ENCODE measurements at places on chromosomes 16 and 17.

DNA sequence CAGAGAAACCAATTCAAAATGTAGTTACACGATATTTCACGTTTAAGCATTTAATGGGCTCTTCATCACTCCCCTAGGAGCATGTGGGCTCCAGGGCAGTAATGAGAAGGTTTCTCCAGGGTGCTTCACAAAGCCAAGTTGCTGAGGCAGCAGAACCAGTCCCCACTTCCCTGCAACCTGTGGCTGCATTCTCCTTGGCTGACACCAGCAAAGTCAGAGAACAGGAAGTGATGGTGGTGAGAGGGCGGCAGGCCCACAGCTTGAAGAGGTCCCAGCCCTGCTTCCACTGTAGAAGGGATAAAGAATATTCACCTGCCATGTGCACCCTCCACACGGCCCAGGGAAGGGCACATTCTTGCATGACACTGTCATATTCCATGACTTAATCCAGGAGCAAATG lies 133.2 kb downstream of the CBLN1 start:
- DNase-seq: no peak

DNA sequence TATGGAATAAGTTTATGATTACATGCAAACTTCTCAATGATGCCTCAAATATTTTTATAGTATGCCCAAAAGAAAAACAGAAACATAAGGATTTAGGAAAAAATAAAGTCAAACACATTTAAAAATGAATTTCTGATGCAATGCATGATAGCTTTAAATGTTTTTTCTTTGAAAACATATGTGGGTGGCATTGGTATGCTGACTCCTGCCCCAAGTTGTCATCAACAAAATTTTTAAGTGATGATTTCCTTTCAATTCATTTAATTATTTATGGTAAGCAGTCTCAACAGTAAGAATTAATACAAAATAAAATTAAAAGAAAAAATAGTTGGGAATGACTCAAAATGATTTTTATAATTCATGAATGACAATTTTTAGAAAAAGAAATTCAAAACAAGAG lies 104.9 kb downstream of the CEP112 start:
- no peak for DNase-seq

DNA sequence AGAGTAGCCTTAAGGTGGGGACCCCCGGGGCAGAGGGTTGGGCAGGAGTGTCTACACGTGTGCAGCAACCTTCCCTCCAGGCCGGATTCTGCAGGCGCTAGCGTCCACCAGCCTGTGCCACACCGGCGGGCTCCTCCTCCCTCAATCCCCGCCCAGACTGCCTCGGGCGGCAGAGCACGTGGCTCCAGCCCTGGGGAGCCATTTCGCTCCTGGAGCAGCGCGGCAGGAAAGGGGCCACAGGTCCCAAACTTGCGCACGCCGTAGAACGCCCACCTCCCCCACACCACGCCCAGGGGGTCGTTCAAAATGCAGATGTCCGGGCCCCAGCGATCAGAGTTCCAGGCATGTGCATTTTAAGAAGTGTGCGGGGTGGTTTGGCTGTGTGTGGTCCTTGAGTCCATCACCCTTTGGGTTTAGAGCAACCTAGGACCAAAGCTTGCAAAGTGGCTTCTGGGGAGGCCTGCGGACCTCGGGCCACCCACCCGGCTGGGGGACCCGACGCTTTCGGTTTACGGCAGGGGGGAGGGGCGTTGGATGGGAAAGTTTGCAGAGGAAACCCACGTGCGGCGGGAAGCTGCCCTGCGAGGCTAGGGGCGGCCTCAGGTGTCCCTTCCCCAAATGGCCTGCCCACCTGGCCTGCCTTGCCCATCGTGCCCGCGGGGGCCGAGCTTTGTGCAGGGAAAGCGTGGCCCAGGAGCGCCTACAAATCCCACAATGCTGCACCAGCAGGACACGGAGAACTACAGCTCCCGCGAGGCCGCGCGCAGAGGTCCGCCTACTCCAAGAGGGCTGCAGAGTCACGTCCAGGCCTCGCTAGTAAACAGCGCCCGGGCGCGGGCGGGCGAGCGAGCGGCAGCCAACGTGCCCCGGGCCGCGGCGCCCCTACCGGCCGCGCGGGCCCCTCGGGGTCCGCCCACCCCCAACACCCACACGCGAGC lies 1.4 kb downstream of the TFAP4 start:
- DNase-seq: peak; percentile 82

DNA sequence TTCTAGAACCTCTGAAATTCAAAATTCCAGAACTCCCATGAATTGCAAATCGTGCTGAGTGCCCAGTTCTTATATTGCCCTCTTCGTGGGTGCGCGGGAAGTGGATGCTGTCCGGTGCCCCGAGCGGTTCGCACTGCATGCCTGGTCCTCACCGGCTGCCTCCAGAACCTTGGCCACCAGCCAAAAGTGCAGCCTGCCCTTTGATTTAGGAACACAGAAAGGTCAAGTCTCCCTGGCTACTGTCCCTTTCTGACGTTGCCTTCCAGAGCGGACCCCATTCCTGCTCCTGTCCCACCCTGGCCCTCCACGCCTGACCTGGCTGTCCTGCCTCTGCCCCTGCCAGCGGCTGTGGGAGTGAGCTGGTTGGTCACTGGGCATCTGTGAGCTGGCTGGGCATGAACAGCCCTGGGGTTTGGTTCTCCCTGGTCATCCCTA lies 9.7 kb downstream of the NEUROD2 start:
- DNase-seq: no peak

GRCh38 chr17:80938556-80938955 lies 53.1 kb upstream of the CHMP6 start:
- no peak for DNase-seq

GRCh38 chr16:87056083-87056482 lies 261.1 kb downstream of the C16orf95 start:
- DNase-seq: no peak

DNA sequence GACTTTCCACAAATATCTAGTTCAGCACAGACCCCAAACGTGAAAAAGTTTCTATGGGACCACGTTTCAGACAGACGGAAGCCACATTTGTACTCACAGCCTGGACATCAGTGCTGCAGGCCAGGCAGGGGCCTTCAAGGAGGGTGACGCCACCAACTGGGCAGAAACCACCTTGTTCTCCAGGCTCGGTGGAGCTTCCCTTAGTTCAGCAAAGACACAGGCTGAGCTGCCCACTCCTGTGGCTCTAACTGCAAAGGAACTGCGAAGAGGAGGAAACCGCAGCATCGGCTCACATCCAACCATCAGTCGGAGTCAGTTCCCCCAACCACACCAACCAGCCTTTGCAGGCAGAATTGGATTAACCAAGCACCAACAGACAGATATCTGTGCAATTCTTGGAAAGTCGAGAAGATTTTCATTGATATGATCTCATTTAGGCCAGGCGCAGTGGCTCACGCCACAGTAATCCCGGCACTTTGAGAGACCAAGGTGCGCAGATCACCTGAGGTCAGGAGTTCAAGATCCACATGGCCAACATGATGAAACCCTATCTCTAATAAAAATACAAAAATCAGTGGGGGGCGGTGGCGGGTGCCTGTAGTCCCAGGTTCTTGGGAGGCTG lies 73.3 kb upstream of the CNEP1R1 start:
- DNase-seq: no peak

- no peak for DNase-seq
Measured at GRCh38 chr17:78910497-78911284, 7.7 kb upstream of the CEP295NL start.

DNA sequence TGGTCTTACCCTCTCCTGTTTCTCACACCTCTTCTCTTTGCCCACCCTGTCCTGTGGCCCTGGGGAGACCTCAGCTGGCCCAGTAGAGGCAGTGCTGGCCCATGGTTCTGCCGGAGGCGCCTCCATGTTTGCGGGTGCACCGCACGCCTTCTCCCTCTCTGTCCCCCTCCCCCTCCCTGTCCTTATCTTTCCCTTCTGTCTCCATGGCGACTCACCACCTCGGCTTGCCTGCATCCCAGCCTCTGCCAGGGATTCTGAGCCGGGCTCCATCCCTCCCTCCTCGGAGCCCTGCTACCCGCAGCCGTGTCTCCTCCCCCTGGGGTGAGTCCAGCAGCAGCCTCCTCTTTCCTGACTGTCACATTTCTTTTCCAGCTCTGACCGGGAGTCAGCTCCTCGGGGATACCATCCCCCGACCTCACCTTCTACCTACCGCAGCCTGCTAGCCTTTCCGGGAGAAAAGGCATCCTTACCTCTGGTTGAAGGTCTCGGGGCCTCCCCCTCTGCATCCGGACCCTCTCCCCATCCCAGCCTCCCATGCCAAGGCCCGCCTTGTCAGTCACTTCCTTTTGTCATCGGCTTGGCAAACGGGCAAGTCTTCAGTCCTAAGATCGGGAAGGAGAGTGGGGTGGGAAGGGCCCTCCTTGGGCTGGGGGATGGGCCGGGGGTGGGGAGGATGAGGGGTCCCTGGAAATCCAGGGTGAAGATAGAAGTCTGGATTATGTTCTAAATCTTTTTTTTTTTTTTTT lies at the start of gene RNF112:
TSS of gene RNF112 (plus strand) at position 358 of the 746 bp plus-strand sequence. CDS start at position 535, 177 bp downstream.
- no peak for DNase-seq

DNA sequence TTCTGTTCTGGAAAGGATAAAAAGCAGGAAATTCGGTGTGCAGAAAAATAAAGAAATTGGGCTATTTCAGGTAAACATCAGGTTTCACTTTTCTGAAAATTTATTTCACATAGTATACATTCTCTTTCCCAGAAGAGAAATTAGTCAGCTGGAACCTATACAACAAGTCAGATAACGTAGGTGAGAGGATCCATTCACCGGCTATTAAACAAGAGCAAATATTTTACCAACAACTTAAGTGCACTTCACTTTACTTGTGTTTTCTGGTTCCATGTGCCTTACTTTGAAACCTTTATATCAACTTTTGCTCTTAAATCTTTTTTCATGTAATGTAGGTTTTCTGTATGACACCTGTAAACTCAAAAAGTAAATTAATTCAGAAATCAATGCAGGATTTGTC lies 839.7 kb downstream of the CDH11 start:
- no peak for DNase-seq

DNA sequence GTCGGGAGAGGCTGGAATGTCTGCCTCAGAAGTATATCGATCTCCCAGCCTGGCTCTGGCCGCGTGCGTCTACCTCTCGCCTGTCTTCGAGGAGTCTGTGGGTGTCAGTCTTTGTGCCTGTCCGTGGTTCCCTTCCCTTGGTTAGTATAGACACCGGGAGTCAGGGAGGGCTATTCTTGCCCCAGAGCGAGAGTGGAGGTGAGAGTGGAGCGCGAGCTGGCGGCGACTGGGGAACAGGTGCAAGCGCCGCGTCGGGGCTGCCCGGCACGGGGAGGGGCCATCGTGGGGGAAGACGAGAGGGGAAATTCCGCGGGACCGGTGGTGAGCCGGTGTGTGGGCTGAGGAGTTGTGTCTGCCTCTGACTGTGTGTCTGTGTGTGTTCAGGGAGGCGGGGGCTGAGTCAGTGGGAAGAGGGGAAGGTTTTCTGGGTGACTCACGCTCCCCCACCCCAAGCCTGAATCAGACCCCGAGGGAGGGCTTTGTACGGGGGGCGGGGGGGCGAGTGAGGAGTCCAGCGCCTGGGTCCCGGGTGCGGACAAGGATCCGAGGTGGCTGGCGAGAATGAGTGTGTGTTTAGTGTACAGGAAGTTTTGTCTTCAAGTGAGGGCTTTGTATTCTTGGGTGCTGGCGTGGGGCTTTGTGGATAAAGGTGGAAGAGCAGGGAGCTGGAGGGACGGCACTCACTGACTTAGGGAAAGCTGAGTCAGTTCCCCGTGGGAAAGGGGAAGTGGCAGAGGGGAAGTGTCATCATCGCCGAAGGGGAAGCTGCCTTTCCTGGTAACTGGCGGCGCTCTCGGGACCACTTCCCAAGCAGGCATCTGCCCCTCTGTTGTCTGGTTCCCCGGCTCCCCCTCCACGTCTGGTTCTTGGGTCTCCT lies 8.6 kb downstream of the KDM6B start:
- DNase-seq: no peak

DNA sequence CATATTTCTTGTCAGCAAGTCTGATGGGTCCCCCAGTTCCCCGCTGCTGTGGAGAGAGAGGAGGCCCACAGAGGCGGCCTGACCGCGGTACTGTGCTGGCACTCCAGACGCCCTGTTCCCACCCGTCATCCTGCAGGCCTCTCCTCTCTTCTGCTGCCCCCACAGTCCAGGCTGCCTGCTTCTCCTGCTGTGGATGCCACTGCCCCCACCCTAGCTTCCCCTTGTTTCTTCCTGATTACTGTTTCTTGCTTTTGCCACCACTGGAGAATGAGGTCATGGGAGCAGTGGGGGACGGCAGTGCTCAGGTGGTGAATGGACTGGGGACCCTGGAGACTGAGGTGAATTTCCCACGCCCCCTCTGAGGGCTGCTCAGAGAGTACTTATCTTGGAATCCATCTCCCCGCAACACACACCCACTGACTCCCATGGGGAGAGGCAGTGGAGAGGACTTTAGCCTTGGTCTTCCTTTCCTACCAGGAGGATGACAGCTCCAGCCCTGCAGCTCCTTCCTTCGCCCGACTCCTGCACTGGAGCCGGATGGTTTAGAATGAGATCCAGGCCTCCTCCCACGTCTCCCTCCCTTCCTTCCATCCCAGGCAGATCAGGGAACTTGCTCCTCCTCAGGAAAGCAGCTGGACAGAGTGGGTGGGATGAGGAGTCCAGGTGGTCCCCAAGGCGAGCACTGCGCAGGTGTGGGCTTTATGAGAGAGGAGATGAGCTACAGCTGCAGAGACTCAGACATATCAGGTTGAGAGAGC lies 60.4 kb downstream of the PLXDC1 start:
- DNase-seq: no peak

DNA sequence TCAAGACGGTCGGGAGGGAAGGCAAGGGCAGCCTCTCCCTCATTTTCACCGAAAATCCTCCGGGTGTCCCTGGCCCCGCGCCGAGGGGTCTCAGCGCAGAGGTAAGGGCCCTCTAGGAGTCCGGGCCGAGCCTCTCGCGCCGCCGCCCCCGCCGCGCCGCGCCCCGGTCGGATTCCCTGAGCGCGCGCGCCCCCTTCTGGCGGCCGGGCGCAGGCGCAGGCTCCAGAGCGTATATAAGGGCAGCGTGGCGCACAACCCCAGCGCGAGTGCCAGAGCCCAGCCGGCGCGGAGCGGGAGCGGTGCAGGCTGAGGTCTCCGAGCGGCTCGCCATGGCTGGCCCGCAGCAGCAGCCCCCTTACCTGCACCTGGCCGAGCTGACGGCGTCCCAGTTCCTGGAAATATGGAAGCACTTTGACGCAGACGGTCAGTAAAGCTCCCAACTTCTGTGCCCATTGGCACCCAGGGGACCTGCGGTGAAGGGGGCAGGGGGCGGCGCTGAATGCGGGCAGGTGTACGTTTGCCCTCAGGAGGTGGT lies at the start of gene CALB2:
TSS of gene CALB2 (plus strand) at position 260 of the 535 bp plus-strand sequence. CDS start at position 330, 70 bp downstream.
- peak; percentile 75 for DNase-seq

- no peak for DNase-seq
Measured at GRCh38 chr17:51191895-51192294, 25.7 kb downstream of the NME2 start.

- DNase-seq: no peak
Measured at GRCh38 chr16:140175-140857, 1.8 kb upstream of the NPRL3 start.

GRCh38 chr17:6547336-6547735 lies 9.0 kb downstream of the PITPNM3 start:
- DNase-seq: no peak

- DNase-seq: no peak
Measured at GRCh38 chr16:68866933-68867332, 23.6 kb downstream of the TANGO6 start.

GRCh38 chr16:28543072-28543471 lies 4.3 kb upstream of the NUPR1 start:
- no peak for DNase-seq

Measured in progenitor cell of endocrine pancreas (in vitro differentiated cells).